Stimulated activated CD4-positive, alpha-beta T cell treated with anti-CD3 and anti-CD28 coated beads, Interleukin-12 subunit alpha, Interleukin-12 subunit beta, amount 100 ng/mL, for 24 hours (primary cell): ENCODE measurements at places on chromosomes 7 and 10.

DNA sequence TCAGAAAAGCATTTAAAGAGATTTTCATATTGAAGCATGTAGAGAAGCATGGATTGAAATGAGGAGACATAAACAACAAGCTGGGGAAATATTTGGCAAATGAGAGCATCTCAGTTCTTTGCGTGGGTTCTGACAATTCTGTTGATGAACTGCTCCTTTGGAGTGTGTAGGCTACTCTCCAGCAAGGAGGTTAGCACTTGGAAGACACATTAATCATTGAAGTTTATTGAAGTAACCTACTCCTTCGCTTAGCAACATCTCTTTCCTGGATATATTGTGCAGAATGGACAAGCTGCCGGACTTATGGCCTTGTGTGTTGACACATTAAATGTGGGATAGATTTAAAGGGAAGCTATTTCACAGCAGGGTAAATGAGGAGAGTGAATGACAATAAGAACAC is 354.5 kb upstream of the VWC2 start:
- no peak for DNase-seq

- no peak for DNase-seq
These were observed 166.4 kb downstream of the PPP1R17 start for GRCh38 chr7:31853380-31853779.

DNA sequence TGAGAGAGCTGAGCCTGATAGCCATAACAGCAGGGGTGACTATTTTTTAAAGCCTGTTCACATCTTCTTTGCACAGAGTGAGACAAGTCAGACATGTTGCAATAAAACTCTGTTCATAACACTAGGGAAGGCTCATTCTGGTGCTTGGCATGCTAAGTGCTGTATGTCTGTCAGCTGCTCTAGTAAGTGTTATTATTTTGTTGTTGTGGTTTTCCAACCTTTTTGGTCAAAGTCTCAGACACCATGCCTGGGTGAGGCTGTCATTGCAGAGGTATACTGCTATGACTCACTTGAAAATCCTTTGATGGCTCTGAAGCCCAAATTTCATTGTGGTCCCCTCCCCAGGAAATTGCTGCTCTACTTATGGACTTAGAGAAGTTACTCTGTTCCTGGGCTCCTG is 129.7 kb downstream of the ADRA2A start:
- no peak for DNase-seq

GRCh38 chr7:41637049-41637448 is 65.8 kb downstream of the INHBA start:
- no peak for DNase-seq
